ENCODE measurements at places on chromosomes 13 and 19.

GRCh38 chr13:82330499-82330898 is 1551.8 kb downstream of the SLITRK1 start:
- no peak for DNase-seq

DNA sequence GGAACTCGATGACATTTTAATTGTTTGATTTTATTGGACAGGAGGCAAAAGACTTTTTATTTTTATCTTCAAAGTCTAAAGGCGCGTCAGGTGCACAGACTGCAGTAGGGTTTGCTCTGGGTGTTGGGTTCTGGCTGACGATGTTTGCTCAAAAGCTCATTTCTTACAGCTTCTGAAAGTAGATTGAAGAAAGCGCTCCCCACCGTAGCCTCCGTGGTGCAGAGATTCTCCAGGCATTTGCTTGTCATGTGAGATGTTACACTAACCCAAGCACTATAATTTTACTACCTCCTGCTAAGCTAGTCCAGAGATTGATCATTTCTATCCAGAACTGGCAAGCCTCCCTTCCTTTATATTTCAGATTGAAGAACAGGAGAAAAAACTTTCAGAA is 14.5 kb upstream of the ATP11A start:
- DNase-seq: no peak

- no peak for DNase-seq
These were observed 19.6 kb downstream of the AP2A1 start for GRCh38 chr19:49786376-49786820.

- peak; percentile 81 for DNase-seq
These were observed 109.8 kb upstream of the MLNR start for GRCh38 chr13:49110122-49110912.

DNA sequence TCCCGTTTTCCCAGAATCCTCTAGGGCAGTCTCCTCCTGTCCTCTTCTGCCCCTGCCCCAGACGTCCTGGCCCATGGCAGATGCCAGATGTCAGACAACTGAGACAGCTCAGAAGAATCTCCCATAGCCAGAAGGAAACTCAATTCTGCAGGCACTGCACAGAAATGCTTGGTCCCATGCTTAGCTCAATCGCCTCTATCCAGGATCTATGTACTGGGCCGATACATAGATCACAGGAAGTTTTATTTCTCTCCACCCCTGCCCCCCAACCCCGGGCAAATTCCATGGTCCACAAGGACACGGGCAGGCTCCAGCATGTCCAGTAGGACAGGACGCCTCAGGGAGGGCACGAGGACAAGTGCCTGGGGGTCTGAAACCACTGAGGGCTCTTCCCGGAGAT is 4.8 kb downstream of the MBD3 start:
- no peak for DNase-seq

DNA sequence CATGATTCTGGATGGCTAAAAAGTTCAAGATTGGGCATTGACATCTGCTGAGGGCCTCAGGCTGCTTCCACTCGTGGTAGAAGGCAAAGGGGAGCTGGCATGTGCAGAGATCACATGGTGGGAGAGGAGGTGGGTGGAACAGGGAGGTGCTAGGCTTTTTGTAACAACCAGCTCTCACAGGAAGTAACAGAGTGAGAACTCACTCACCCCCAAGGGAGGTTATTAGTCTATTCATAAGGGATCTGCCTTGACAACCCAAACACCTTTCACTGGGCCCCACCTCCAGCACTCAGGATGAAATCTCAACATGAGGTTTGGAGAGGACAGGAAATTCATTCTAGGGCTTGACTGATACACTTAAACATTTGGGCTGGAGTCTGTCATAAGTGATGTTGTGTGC is 197.7 kb upstream of the RNF113B start:
- no peak for DNase-seq

DNA sequence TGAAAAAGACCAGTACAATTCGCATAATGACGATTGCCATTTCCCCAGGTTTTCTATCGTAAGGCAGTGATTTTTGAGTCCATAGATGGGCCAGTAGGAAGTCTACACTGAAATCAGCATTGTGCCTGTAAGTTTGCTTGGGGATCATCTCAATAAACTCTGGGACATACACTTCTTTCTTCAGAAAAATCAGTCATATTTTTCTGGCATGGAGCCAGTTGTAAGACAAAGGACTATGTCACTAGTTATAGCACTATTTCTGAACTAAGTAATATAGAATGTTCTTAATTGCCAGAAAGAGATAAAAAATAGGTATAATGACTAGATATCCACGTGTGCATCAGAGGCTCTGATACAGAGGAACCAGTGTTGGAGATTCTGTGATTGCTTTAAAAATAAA is 243.5 kb downstream of the LMO7 start:
- DNase-seq: no peak

DNA sequence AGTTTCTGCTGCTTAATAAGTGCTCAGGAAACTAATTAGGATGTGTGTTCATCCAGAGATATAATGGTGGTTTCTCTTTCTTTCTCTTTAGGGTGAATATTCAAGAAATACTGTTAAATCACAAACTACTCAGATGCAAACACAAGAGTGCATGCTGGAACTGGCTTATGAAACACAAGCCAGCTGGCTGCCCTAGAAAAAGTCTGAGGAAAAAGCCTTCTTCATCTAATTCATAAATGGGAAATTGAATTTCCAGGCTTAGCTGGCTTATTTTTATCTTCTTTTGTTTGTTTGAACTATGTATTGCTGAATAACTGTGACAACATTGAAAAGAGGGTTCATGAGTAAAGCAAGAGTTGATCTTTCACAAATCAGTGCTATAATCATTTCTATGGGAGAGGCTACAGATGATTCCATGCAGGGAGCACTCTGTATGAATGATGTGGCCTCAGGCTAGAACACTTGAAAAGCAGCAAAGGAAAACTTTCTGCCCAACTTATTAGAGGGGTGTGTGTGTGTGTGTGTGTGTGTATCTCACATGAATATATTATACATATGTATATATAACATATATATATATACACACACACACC is 69.8 kb upstream of the SCEL start:
- no peak for DNase-seq

GRCh38 chr13:49185264-49185663 is 34.9 kb upstream of the MLNR start:
- DNase-seq: no peak

DNA sequence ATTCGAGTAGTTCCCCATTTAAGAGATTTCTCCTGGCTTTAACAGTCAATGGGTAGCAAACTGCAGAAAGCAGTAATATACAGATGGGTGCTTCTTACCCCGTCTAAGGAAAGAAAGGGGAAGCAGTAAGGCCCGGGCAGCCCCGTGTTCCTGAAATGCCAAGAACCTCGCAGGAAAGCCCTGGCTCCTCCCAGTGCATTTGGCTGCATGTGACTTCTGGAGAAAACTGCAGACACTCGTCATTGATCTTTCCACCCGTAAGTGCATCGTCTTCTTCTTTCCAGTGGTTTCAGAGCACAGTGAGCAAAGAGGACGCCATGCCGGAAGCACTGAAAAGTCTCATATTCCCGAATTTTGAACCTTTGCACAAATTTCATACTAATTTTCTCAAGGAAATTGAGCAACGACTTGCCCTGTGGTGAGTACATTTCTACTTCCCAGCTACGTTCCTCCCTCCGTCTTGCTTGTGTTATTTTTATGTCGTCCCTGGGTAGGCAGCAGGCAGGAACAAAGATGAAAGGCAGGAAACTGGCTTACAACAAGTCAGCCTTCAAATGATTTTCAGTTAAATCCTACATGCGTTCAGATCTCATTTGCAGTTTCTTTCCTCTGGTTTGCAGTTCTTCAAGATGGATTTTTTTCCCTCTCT is 165.2 kb downstream of the STK24 start:
- DNase-seq: no peak

DNA sequence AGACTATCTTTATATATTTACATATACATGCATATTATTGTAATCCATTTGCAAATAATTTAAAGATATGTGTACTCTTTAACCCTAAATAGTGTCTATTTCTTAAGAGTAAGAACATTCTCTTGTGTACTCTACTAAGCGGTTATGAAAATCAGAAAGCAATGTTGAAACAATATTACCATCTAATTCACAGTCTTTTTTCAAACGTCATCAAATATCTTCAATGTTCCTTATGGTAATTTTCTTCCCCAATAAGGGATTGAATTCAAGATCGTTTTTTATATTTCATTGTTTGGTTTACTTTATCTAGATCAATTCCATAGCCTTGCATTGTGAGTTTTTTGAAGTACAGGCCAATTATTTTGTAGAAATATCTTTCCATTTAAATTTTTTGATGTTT is 1647.4 kb upstream of the PRR20A start:
- DNase-seq: no peak

DNA sequence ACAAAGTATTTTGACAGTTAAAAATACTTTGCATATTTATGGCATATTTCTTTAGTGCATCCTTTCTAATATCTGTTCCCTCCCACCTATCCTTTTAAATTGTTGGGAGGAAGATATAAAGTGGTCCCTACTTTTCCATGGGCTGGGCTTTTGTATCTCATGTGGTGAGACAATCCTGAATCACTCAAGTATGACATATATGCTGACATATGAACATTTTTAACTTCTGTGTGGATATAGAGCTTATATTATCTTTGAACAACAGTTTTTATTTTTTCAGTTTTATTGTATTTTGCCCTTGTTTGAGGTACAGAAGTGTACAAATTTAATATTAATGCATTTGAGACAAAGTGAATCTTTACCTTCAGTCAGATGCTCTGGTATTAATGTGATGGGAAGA is 3.4 kb downstream of the ZMYM2 start:
- no peak for DNase-seq

DNA sequence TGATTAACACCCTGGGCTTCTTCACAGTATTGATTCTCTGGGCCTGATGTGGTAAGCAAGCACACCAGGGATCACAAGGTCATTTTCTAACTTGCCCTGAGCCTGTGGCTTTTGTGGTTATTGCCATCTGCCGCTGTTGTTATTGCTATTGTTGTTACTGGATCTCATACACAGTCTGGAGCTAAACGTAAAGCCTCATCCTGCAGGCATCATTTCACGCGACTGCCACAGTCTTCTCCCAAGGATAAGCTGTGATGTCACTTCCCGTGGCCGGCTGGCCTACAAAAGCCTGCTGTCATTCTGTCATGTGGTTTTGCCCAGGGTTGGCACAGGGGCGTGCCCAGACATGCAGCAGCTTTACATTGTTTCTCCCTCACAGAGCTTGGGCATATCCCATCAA is 154.0 kb upstream of the GPR12 start:
- DNase-seq: no peak

DNA sequence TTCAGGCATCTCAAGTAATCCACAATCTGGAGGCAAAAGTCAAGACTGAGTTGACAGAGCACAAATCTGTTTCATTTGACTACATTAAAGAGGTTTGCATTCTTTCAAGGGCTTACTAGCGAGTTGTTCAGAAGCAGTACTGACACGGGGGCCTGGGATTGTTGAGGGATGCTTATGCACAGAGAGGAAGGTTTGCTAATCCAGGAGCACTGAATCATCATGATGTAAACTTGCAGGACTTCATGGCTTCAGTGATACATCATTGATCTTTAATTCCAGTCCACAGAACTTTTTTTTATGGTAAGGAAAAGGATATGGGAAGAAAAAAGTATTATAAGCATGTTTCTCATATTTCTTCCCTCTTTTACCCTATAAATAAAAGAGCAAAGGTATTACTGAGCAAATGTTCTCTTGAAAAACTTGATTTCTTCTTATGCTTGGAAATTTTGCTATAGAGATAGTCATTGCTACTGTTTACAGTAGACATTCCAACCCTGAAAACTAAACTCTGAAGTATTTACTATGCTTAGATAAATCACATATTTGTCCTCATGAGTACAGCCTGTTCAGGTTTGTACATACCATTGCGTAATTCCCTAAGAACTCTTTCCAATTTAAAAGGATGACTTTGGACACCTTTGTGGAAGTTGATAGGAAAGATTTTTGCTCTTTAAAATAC is 65.8 kb upstream of the KPNA3 start:
- no peak for DNase-seq

- DNase-seq: no peak
These were observed 902 bp upstream of the ZNF428 start for GRCh38 chr19:43620061-43621001.

- DNase-seq: peak; percentile 89
These were observed 610 bp downstream of the RABAC1 start for GRCh38 chr19:41958367-41959055.

DNA sequence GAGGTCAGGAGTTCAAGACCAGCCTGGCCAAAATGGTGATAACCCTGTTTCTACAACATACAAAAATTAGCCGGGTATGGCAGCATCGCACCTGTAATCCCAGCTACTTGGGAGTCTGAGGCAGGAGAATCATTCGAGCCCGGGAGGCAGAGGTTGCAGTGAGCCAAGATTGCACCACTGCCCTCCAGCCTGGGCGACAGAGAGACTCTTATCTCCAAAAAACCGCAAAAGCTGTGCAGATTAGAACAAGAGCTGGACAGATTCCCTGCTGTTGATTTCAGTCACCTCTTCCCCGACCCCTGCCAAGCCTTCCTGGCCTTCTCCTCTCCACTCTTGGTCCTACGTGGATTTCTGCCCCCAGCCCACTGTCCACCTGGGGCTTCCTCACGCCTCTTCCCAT is 8.3 kb downstream of the CAMSAP3 start:
- no peak for DNase-seq

DNA sequence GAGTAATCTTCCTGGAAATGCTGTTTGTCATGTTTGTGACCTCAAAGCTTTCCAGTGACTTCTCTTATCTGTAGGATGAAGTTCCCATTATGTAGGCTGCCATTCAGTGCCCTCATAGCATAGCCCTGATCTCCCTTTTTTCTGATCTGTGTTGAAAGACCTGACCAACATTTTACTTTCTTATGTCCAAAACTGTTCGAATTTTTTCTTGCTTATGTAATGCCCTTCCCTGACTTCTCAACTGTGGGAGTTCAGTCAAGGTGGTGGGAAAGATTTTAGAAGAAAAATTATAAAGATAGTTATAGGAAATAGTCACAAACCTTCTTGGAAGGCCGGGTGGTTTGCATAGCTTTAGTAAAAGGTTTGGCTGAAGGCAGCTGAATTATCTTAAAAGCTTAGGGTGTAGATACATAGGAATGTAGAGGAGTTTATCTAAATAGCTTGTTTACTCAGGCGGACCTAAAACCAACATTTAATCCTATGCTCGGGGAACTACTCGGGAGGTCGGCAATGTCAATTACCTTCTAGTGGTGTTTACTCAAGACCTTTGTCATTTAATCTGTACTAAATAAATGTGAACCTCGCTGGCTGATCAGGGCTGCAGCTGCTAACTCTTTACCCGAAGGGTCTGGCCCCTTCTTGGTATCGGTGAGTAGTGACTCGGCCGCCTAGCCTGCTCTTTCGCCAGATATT is 44.3 kb downstream of the PSG3 start:
- DNase-seq: no peak

GRCh38 chr19:49691243-49692146 is 579 bp downstream of the CPT1C start:
- DNase-seq: peak; percentile 51

Measured in ureter (tissue), 1 donor.